ENCODE measurements at places on chromosomes 13 and 19. TPM values are rescaled to one million over a fixed set of nuclear protein-coding genes. Genes with fewer than 3 reads are reported as not detected.

DNA sequence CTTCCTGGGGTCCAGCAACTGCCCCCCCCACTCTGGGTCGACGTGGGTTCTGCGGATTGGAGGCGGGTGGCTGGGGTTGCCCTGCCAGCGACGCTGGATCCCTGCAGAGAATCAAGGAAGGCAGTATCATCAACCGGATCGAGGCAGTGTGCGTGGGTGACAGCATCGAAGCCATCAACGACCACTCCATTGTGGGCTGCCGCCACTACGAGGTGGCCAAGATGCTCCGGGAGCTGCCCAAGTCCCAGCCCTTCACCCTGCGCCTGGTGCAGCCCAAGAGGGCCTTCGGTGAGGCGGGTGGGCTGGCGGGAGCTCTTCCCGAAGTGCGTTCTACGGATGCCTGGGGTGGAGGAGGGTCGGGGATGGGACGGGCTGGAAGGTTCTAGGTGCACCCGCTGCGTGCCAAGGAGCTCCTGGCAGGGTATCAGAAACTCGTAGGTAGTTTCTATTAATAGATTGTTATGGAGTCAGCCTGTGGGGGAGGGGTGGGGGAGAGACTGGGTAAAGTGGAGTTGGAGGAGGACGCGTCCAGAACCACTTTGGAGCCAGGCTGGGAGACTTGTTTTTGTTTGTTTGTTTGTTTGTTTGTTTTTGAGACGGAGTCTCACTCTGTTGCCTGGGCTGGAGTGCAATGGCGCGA is 1.5 kb downstream of the GIPC3 start:
- DNase-seq = no peak

DNA sequence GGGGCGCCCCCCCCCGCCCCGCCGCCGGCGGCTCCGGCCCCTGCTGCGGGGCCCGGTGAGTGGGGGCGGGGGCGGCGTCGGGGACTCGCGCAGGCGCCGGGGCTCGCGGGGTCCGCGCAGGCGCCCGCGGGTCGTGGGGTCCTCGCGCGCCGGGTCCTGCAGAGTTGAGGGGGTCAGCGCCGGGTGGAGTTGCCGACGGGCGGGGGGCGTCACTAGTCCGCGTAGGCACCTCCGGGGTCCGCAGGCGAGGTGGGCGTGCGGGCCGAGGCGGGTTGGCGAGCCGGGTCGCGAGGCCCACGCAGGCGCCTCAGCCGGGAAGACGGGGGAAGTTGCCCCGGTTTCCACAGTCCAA is 365 bp downstream of the PPP6R1 start:
- no peak for DNase-seq

- no peak for DNase-seq
These were observed 26.6 kb upstream of the AMER2 start for GRCh38 chr13:25198647-25199046.

The PBX4 gene
- 10.8 TPM for total RNA-seq

The ATXN8OS gene
- 2.6 TPM for total RNA-seq
